ENCODE measurements at places on chromosomes 1 and 21.
A peak's percentile ranks its signal among the peaks of the same experiment; 100 is the strongest.

DNA sequence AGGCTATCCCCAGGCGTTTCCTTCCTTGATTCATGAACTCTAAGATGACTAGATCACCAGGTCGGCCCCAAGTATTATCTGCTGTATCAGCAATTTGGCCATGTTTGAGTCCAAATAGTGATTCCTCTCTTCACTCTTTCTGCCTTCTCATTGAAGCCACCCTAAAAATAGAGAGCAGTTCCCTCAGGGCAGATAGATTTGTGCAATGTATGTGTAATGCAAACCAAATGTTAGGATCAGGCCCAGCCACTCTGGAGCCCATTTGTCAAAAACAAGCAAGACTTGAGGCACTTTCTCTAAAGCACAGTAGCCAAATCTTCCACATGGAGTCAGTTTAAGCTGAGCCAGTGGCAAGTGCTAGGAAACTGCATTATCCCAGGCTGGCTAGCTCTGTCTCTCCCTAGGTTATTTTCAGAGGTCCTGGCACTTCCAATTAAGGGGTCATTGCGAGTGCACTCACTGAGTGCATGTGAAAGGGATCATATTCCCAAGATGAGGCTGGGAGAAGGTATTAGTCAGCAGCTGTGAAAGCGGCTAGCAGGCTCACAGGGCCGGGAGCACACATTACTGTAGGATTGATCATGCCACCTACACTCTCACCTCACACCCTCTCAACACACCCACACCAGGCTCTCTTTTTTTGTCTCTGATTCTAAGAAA is 97.9 kb upstream of the RAB3GAP2 start:
- DNase-seq = no peak

DNA sequence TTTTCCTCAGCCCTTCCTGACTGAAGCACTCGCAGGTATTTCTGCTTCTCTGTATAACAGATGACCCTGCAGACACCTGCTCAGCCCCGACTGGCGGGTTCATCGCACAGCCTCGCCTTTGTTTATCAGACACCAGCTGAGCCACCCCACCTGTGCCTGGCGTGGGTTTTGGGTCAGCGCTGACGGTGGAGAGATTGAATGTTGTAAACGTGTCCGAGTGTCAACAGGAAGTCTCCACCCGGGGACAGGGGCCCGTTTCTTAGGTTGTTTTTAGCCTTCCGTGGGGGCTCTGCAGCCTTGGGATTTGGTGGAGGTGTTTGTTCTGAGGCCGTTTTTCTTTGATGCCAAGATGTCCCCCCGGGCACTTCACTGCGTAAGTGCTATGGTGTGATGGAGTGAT is 60.1 kb downstream of the COL18A1 start:
- DNase-seq = no peak

- DNase-seq = no peak
Measured at GRCh38 chr1:172286629-172287076, 133.8 kb upstream of the C1orf105 start.

GRCh38 chr1:167582722-167583121 is 29.2 kb upstream of the CREG1 start:
- no peak for DNase-seq

DNA sequence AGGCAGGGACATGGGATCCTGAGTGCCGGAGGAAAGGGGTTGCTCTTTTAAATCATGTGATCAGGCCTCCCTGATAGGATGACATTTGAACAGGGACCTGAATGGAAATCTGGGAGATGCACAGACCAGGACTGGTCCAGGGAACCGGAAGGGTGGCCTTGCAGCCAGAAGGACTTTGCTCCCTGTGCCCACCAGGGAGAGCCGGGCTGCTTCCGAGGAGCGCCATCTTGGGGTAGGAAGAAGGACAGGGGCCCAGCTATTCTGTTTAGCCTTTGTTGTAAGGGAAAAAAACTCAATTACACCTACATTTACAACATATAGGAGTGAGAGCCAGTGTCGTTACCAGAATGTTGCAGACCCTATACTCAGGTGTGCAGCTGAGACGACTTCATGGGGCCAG is 5.5 kb downstream of the KLHDC7A start:
- no peak for DNase-seq

DNA sequence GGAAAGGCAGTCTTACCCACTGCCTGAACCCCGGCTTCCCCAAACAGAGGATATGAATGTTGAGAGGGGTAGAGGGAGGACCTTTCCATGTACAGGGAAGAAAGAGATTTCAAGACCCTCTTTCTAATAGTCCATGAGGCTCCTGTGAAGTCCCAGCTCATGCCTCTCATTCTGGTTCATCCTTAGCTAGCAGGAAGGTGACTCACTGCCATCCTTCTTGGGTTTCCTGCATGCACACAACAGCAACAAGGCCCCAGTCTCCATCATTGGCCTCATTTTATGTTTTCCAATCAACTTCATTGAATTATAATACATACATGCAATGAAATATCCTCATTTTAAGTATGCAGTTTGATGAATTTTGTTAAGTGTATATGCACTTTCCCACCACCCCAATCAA is 46.2 kb downstream of the SYT2 start:
- no peak for DNase-seq

DNA sequence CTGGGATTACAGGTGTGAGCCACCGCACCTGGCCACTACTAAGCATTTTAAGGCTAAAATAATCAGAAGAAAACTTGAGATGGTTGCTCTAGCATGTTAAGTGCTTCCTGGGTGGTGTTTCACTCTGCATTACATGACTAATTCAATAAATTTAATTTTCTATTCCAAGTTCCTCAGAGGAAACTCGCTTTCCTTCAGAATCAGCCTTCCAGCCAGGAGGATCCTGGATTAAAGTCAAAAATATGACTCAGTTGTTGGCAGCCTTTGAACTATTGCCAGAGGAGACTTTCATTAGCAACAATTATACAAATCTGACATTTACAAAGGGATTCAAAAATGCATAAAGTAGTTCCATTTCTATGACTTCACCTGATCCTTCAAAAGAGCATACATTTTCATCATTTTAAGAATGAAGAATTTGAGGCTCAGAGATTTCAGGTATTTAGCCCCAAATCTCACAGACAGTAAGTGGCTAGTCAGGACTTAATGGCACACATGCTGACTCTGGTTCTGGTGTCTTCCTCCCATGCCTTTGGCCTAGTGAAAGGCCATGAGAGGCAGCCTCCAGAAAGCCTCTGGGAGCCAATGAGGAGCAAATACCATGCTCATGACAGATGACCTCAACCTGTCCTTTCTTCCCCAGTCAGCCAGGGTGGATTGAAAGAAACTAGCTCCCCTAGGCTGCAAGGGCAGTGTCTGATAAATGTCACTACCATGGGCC is 115.7 kb downstream of the MAP3K21 start:
- DNase-seq = no peak

DNA sequence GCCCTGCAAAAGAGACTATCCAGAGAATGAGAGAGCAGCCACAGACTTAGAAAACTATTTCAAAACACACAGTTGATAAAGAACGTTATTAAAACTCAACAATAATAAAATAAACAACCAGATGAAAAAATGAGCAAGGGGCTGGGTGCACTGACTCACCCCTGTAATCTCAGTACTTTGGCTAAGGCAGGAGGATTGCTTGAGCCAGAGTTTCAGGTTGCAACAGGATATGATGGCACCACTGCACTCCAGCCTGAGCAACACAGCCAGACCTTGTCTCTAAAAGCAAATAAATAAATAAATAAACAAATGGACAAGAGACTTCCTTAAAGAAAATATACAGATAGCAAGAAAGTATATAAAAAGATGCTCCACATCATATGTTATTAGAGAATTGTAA is 144.6 kb downstream of the LRRIQ3 start:
- no peak for DNase-seq

DNA sequence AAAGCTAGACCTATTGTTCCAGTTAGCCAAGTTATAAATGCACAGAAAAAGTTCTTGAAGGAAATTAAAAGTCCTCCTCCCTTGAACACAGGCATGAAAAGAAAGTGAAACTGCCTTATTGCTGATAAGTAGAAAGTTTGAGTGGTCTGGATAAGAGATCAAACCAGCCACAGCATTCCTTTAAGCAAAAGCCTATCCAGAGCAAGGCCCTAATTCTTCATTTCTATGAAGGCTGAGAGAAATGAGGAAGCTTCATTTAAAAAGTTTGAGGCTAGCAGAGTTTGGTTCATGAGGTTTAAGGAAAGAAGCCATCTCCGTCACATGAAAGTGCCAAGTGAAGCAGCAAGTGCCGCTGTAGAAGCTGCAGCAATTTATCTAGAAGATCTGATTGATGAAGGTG is 2.7 kb upstream of the SSX2IP start:
- no peak for DNase-seq

- DNase-seq = no peak
Measured at GRCh38 chr1:221078260-221078965, 199.2 kb downstream of the HLX start.

- DNase-seq = no peak
Measured at GRCh38 chr1:206142770-206143169, 25.6 kb upstream of the AVPR1B start.

- no peak for DNase-seq
Measured at GRCh38 chr1:172144445-172145061, 275.9 kb upstream of the C1orf105 start.

GRCh38 chr1:193120604-193121166 is 1.1 kb upstream of the CDC73 start:
- DNase-seq = no peak

- DNase-seq = no peak
Measured at GRCh38 chr1:180837020-180837419, 75.7 kb upstream of the KIAA1614 start.

GRCh38 chr1:56780128-56780750 is 39.0 kb downstream of the FYB2 start:
- no peak for DNase-seq

GRCh38 chr1:10272274-10272673 is 61.9 kb downstream of the KIF1B start:
- no peak for DNase-seq

DNA sequence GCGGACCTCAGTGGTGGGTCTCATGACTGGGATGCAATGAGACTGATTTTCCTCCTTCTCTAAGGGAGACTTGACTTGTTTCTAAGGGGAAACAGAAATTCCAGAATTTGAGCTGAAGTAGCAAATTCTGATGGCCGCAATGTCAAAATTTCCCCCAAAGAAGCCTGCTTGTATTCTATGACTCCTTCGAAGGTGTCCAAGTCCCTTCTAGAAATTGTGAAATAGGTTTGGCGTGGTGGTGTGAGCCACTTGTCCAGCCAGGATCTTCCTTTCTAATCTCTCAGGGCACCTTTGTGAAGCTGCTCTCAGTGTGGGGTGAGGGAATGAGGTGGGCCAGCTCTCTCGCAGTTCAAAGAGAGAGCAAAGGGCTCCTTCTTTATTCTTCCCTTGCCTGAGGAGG is 19.9 kb downstream of the CLIC6 start:
- DNase-seq = no peak

GRCh38 chr1:153663211-153663610 is 4.7 kb downstream of the SNAPIN start:
- DNase-seq = no peak

DNA sequence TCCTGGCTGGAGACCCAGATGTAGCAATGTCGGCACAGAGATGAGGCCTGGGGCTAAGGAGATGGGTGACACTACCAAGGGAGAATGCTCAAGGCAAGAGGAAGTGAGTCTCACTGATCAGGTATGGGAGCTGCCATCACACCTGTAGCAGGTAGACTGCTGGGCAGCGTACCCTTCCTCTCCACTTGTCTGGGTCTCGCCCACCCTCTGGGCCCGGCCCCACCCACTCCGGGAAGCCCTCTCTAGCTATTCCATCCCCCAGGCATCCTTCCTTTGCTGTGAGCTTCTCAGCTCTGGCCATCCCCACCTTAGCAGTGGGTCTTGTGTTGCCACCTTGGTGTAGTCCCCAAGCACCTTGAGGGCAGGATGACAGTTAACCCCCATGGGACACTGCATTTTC is 87.7 kb upstream of the EDN2 start:
- DNase-seq = no peak

DNA sequence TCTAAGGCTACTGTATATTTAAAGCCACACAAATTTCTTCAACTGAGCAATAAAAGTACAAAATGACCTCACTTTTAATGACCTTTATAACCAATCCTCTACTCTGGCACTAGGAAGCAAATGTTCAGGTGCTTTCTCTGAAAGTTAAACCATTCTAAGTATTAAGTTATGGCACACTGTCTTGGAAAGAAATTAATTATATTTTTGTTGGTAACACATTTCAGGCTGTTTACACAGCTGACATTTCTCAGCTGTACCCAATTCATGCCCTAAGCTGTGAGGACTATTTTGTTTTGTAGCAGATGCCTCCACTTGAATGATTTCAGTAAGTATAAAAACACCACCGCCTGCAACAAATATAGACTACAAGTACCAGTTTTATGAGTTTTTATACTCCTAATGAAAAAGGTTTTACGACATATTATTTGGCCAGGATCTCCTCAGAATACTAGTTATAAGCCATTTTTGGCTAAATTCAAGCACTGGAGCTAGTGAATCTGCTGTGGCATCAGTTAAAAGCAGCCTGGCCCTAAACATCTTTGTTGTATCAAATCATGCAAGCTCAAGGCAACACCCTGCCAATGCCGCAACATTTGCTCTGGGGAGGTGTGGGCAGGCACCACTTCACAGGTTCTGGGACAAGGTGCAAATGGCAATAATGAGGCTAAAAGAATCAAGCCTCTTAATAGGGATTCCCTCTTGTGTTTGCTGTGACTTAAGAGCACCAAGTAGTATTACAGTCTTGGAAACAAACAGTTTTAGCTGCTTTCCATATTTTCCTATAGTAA is 228.4 kb upstream of the DMRTA2 start:
- DNase-seq = no peak

- peak; percentile 19 for DNase-seq
Measured at GRCh38 chr1:35708441-35708921, 10.2 kb downstream of the C1orf216 start.

Measured in stimulated activated CD4-positive, alpha-beta T cell treated with anti-CD3 and anti-CD28 coated beads, Interleukin-1b, Interleukin-23, amount 100 ng/mL, for 48 hours (primary cell).